ENCODE measurements at places on chromosomes 2 and 18.

DNA sequence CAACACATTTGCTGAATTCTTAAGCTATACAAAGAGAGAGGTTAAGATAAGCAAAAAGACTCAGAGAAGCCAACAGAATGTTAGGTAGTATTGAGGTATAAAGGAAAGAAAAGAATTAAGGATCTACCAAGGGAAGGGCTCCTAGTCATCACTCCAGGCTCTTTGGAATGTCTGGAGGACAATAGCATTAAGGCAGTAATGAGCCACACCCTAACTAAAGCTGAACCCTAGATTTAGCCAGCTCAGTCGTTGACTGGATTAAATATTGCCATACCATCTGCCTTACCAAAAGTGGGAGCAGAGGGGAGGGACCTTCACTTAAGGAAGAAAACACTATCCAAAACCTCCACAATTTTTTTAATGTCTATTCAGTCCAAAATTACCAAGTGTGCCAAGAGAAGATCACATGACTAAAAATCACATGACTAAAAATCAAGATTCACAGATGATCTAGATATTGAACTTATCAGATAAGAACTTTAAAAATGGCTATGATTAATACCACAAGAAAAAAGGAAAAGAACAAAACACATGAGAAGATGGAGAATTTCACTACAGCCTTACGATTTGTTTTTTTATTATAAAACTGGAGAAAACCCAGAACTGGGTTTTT, 59.7 kb downstream of the EXOC6B start:
- DNase-seq: no peak

- DNase-seq: no peak
Measured at GRCh38 chr2:103327386-103327785, 565.6 kb downstream of the TMEM182 start.

- no peak for DNase-seq
Measured at GRCh38 chr2:70663411-70663810, 104.6 kb downstream of the ADD2 start.

GRCh38 chr2:2599441-2599840, 268.4 kb upstream of the MYT1L start:
- DNase-seq: no peak

DNA sequence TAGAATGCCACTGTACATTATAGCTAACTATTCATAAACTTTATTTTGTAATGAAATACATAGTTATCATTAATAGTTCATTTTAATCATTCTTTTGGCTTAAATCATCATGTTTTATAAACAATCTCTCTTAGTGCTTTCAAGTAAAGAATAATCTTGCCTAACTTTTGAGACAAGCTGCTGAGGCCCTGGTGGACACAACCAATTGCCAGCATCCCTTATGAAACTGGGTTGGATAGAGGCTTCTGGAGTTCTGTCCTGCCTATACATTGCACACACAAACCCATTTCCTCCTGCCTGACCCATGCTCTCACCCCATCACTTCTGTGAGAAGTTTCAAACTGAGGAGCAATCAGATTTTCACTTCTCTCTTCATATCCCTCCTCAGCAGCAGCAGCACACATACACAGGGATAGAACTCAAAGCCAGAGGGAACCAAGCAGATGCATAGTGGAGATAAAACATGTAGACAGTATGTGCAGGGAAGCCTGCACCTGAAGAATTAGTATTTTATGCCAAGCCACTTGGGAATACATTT, 450.0 kb upstream of the SLC14A2 start:
- DNase-seq: no peak

GRCh38 chr2:161625314-161625919, 1.2 kb downstream of the SLC4A10 start:
- no peak for DNase-seq

DNA sequence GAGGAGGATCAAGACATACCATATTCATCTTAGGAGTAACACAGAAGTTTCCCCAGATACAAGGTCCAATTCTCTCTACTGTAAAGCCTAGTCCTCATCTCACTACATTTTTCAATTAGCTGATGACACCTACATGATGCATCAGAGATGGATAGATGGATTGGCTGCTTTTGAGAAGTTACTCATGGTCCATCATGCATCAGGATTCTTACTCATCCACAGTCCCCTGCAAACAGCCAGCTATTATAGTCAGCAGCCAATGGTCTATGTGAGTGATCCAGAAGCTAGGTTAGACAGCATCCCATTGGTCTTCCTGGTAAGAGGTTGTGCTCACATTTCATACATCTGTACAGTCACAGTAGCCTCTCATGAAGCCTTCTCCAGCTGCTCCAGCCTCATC, 154.5 kb upstream of the NRP2 start:
- no peak for DNase-seq

GRCh38 chr2:159381574-159381973, 95.1 kb upstream of the WDSUB1 start:
- DNase-seq: no peak
